ENCODE measurements at places on chromosomes 2 and 18.

GRCh38 chr2:12704378-12704777 lies 12.4 kb upstream of the TRIB2 start:
- no peak for DNase-seq

DNA sequence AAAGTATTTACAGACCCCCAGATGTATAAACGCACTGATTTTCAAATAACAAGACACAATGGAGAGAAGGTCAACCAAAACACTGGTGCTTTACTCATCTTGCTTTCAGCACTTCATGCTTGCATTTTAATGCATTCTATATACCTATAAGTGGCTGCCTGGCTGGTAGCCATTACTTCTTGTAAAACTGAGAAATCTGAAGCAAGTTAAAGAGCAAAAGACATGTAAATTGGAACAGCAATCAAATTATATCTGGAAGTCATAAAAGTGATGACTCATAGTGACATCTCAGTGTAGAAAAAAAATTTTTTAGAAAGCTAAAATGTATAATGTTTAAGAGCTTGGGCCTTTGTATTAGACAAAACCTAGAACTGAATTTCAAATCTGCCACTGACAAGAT lies 106.2 kb downstream of the CCDC141 start:
- no peak for DNase-seq

- no peak for DNase-seq
These were observed 147.8 kb upstream of the MAP3K20 start for GRCh38 chr2:172927641-172928357.

GRCh38 chr18:46321955-46322354 lies 217.8 kb downstream of the HAUS1 start:
- DNase-seq, result no peak

- DNase-seq, result no peak
These were observed 96.7 kb downstream of the PMAIP1 start for GRCh38 chr18:59996370-59996966.
